Sigmoid colon (tissue), 7 donors: ENCODE measurements at places on chromosomes 11 and 22. TPM values are rescaled to one million over a fixed set of nuclear protein-coding genes. Genes with fewer than 3 reads are reported as not detected.

DNA sequence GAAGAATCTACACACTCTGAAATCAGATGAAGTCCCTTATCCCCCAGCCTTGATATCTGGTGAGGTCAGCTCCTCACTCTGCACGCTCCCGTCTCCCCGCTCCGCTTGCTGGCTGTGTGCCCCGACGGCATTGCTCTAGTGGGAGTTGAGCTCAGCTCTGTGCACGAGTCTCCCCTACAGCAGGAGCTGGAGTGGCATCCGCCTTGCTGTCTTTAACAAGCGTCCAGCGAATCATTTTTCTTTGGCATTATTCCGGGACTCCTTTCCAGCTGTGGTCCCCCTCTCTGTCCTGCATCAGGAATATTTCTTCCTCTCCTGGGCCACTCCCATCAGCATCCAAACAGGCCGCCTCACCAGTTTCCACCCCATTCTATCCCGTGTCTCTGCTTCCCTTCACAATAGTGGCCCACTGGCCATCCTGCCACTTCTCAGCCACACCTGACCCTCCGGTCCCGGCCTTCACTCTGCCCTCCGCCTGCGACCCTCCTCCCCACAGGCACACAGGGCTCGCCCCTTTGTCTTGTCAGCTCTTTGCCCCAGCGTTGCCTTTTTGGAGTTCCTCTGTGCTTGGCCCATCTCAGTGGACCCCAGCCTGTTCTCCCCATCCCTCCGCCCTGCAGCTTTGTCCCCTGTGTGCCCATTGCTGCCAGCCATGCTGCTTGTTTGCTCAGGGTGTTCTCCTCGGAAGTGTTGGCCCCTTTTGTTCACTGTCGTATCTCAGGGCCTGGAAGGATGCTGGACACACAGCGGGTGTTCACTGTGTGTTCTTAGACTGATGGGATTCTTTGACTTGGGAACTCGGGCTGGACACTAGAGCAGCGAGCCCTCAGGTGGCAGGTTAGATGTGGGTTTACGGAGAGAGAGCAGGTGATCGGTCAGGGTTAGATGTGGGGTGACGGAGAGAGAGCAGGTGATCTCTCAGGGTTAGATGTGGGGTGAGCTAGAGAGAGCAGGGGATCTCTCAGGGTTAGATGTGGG, 441.8 kb downstream of the TBC1D22A start:
- peak; percentile 72 for DNase-seq

- DNase-seq = no peak
These were observed 269.0 kb downstream of the ST3GAL4 start for GRCh38 chr11:126624506-126624905.

DNA sequence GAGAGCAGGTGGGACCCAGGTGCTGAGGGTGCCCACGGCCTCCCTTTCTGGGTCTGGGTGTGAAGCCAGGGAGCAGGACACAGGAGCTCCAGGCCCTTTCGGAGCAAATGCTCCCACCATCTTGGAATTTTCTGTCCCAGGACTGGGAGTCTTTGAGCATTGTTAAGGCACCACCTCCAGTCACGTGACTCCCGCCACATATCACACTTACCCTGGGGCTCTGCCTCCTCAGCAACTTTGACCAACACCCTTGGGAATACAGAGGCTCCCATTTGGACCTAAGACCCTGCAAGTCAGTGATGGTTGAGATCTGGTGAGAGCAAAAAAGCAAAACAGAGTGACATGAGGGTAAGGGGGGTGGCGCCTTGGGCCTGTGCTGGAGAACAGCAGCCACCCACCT, 35.6 kb downstream of the GNAZ start:
- DNase-seq = no peak

Gene SEPTIN5
- 26.0 TPM for total RNA-seq

Gene SLC5A12
- total RNA-seq = not detected
